ENCODE measurements at places on chromosomes 3 and 15.

DNA sequence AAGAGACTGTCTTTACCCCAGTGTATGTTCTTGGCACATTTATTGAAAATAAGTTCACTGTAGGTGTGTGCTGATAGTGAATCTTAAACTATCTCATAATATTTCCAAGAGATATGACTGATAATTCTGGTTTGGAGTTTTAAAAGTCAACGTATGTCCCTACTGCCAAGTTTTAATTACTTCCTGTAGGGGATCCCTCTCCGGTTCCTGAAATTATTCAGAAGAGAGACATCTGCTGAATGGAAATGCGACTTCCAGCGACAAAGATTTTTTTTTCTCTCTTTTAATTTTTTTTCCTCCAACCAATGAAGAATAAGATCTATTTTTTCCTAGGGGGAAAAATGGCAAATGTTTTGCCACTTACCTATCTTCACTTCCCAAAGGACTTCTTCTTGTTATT lies 498.9 kb upstream of the TGFBR2 start:
- DNase-seq, result no peak

DNA sequence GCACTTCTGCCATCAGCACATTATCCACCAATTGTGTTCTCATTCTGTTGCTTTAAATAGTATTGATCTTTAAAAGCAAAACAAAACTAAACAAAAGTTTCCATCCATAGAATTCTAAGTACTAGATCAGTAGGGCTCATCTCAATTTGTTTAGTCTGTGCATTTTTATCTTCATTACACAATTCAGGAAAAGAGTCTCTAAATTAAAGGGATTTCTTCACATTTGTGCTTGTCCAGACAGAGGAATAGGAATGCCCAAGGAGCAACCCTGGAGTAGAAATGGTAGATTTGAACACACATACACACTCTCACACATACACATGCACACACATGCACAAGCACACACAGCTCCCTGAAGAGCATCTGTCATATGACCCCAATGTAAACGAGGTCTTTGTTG lies 21.4 kb downstream of the LMCD1 start:
- DNase-seq, result no peak

- no peak for DNase-seq
Measured at GRCh38 chr3:134677196-134677986, 26.6 kb upstream of the KY start.

GRCh38 chr3:65660000-65660598 lies 378.6 kb downstream of the MAGI1 start:
- no peak for DNase-seq

- DNase-seq, result no peak
Measured at GRCh38 chr3:76132154-76132470, 346.8 kb upstream of the ZNF717 start.

GRCh38 chr3:108724101-108724500 lies 33.1 kb downstream of the RETNLB start:
- no peak for DNase-seq

DNA sequence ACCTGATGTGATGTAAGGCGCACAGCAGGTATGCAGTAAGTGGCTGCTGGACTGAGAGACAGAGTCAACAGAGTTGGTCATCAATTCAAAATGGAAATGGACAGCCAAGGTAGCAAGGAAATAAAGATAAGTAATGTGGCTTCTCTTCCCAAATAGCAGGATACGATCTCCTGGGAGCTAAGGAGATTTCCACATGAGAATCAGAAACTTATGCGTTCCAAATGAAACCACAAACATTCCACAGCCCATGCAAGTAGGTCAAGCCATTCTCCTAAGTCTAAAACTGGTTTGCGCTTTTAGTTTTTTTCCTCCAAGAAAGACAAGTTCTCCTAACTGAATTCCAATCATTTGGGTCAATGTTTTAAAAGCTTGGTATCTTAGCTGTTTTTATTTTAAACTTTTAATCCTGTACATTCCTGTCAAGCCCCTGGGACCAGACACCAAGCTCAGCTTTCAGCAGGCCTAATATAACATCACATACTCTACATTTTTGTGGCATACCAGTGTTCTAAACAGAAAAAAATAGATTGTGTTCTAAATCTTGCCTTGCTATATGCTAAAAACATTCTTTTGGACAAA lies 73.7 kb upstream of the TSPAN3 start:
- DNase-seq, result peak; percentile 91

Data from HCEC 1CT (cell line).